ENCODE measurements at places on chromosomes 12 and 14.

DNA sequence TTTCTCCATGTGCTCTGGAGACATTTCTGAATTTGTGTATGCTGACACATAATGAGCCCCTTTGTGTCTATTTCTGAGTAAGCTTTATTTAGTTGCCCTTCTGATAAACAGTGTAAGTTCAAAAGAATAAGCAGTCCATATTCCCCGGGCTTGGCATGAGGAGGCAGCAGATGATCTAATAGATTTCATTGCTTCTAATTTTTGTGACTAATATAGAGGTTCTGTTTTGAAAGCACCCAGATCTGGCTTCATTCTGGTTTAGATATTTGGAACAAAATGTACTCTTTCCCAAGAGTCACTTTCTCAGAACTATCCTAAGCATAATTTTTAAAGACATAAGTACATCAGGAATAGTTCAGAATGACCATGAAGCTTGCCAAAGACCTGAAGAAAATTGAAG, 290.9 kb downstream of the BTG1 start:
- no peak for DNase-seq

GRCh38 chr14:74476107-74476506, 17.0 kb downstream of the NPC2 start:
- DNase-seq: no peak

DNA sequence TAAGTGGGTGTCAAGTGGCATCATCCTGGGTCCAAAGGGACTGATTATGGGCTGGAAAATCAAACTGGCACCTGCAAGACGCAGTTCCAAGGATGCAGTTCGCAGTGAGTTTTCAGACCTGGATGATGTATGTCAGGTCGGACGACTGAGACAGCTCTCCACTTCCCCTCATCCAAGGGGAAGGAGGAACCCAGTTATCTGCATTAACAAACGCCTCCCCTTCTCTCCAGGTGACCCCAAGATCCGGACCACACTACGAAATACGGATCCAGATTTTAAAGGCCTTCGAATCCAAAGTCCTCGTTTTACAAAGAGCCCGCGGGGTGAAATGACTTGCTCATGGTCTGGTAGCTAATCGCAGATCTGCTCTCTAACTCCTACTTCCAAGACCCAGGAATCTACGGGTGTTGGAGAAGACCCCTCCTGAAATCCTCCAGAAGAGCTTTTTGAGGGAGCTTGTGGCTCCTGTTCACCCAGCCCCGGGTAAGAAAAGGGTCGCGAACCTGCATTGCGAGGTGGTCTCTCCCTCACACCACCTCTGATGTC, 460 bp upstream of the SYNE2 start:
- no peak for DNase-seq

DNA sequence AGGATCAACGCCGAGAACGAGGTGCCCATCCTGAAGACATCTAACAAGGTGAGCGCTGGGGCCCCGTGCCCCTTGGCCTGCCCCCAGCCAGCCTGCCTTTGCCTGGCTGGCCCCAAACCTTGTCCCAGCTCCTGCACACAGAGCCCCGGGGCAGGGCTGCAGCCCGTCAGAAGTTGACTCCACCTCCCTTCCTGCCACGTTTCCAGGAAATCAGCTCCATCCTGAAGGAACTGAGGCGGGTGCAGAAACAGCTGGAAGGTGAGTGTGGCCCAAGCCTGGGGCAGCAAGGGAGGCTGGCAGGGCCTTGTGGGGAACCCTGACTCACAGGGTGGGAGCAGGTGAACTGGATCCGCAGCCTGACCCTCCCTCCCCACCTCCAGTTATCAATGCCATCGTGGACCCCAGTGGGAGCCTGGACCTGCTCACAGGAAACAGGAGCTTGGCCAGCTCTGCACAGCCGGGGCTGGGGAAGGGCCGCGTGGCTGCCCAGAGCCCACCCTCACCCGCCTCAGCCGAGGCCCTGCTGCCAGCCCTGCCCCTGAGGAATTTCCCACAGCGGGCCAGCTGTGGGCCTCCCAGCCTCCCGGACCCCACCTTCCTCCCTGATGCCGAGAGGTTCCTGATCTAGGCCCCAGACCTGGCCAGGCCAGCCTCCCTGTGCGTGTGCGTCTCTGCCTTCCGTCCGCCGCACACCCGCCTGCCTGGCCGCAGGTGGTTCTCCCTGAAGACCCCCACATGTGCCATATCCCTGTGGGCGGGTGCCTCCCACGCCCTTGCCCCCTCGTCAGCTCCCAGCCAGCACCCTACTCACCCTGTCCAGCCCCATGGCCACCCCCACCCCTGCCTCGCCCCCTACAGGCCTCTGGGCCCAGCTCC, 29.5 kb downstream of the CEP170B start:
- DNase-seq: no peak

DNA sequence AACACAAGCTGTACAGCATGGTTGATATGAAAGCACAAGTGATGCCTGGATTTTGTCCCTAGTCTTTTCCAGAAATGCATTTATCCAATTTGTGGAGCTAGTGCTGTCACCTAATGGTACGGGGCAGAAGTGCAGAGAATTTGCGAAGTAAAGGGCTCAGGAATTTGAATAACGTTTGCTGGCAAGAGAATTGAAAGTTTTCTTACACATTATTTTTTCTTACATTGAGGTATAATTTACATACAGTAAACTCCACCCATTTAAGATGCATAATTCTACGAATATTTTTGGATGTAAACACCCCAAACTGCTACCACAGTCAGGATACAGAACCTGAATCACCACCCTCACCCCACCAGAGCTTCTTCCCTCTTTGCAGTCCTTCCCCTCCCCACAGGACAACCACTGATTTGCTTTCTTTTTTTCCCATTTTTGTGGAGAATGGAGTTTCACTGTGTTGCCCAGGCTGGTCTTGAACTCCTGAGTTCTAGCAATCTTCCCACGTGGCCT, 3.5 kb downstream of the AICDA start:
- DNase-seq: no peak

DNA sequence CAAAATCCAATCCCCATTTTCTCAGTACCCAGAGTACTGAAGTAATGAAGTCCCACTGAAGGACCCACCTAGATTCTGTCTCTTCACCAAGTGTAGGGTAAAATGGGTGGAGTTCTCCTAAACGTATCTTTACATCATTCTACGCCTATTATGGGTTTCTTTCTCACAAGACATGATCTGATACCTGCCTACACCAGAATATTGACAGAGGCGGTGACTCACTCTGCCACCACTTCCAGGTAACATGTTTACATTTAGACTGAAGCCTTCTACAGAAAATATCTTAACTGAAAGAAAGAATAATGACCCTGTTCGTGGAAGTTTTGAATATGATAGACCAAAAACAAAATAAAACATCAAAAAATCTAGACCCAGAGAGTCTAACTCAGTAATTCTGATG, 89.8 kb downstream of the BTG1 start:
- peak; percentile 68 for DNase-seq

DNA sequence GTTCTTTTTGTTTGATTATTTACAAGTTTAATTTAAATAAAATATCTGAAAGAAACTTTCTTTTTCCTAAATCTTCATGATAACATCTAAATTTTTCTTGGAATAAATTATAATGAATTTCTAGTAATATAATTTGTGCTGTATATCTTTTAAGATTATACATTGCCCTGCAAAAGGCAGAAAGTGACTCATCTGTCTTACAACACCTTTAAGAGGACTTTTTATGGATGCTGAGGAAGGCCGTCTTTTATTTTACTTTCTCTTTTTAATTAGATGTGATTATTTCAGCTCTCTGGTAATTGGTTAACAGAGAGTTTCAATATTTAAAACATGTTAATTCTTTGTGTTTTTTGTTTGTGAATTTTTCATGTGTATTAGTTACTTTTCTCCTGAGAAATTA, 598.4 kb downstream of the RPL10L start:
- DNase-seq: no peak

DNA sequence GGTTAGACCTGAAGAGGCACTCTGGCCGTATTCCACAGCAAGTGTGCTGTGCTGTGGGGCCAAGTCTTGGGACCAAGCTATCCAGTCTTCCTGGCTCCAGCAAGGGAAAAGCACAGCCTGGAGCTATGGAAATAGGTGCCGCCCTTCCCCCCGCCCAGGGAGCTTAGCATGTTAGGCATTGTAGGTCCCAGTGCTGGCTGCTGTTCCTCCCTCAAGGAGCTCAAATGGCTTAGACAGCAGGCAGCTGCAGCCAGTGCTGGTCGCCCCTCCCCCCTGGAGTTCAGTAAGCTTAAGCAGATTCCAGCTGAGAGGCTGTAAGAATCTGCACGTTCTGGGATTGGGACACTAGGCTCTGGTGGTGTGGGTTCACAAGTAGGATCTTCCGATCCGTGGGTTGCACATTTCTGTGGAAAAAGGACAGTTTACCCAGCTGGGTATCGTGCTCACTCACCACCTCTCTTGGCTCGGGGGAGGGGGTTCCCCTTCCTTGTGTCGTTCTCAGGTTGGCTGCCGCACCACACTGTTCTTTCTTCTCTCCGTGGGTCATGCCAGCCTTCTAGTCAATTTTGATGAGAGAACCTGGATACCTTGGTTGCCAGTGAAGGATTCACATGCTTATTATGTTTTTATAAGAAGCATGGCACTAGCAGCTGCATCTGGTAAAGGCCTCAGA, 127.3 kb downstream of the CNTN1 start:
- DNase-seq: no peak

GRCh38 chr14:76848879-76849278, 22.7 kb downstream of the LRRC74A start:
- DNase-seq: no peak

GRCh38 chr12:14086838-14087237, 105.4 kb upstream of the GRIN2B start:
- DNase-seq: no peak

GRCh38 chr12:66119229-66119869, 11.2 kb downstream of the LLPH start:
- DNase-seq: no peak

GRCh38 chr14:86575141-86575540, 1045.2 kb downstream of the FLRT2 start:
- DNase-seq: no peak

DNA sequence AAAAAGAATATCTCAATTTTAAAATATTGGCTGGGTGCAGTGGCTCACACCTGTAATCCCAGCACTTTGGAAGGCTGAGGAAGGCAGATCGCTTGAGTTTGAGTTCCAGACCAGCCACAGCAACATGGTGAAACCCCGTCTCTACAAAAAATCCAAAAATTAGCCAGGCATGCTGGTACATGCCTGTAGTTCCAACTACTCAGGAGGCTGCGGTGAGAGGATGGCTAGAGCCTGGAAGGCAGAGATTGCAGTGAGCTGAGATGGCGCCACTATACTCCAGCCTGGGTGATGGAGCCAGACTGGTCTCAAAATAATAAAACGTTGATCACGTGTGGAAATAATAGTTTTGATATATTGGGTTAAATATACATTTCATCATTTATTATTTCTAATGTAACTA, 5.7 kb downstream of the MTRFR start:
- no peak for DNase-seq

DNA sequence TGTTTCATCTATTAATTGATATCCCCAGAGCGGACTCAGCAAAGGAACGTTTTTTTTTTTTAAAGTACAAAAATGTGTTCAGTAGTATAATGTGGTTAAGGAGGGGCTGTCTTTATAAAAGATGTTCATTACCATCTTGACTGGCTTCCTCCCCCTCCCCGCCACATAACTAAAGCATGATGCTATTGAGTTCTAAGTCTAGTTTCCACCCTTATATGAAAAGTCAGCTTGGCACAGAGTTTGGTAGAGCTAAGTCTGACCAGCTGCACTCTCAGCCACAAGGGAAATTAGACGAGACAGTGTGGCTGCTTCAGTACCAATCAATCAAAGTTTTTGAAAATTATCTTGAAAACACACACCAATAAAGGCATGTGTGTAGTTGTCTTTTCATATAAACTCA, 1.9 kb upstream of the MYBPC1 start:
- no peak for DNase-seq

- no peak for DNase-seq
Measured at GRCh38 chr14:26605602-26606001, 7.8 kb upstream of the NOVA1 start.

- no peak for DNase-seq
Measured at GRCh38 chr14:74248017-74248416, 8.8 kb downstream of the VSX2 start.

GRCh38 chr12:6292606-6293005, 17.9 kb upstream of the PLEKHG6 start:
- DNase-seq: no peak

GRCh38 chr14:93135399-93135798, 19.7 kb upstream of the ITPK1 start:
- no peak for DNase-seq

DNA sequence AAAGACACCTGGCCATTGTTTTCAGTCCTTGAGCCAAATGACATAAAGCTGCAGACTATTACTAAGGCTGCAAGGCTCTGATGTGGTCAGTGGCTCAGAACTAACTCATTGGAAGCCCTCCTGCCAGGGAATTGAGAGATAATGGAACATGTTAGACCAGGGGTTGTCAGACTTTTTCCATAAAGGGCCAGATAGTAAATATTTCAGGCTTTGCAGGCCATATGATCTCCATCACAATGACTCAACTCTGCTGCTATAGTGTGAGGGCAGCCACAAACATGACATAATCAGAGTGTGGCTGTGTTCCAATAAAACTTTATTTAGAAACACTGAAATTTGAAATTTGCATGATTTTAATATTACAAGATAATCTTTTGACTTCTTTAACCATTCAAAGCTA, 140.3 kb downstream of the TMEM30B start:
- DNase-seq: no peak

GRCh38 chr14:72646861-72647528, 246.9 kb downstream of the DPF3 start:
- DNase-seq: no peak

- DNase-seq: no peak
Measured at GRCh38 chr12:14619741-14620501, 52.2 kb upstream of the PLBD1 start.

DNA sequence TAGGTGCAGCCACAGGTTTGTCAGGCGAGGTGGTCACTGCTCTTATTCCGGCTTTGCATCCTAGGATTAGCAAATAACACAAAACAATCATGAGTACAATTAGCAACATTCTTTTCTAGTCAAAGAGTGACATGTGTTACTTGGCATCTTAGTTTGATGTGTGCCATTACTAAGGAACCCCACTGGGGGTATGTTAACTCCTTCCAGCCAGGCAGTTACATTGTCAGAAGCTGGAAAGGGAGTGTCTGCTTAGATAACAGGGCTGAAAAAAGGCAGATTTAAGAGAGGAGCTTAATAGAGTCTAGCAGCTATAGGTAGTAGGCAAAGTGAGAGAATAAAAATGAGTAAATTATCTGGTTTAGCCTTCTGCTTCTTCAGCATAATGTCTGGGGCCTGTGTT, 30.5 kb upstream of the METAP2 start:
- DNase-seq: no peak

- DNase-seq: no peak
Measured at GRCh38 chr12:96237035-96237434, 42.9 kb downstream of the ELK3 start.

- DNase-seq: no peak
Measured at GRCh38 chr14:89425931-89426330, 8.9 kb upstream of the FOXN3 start.

- DNase-seq: no peak
Measured at GRCh38 chr12:66074561-66074960, 56.0 kb downstream of the LLPH start.

GRCh38 chr12:48688836-48689235, 6.8 kb upstream of the KANSL2 start:
- DNase-seq: no peak

GRCh38 chr12:71242511-71242910, 84.7 kb upstream of the TSPAN8 start:
- DNase-seq: no peak

Measured in stimulated activated CD4-positive, alpha-beta T cell treated with anti-CD3 and anti-CD28 coated beads, Interleukin-4, amount 100 ng/mL, for 24 hours (primary cell).